Naive thymus-derived CD8-positive, alpha-beta T cell (primary cell): ENCODE measurements at places on chromosomes 5 and 9.

DNA sequence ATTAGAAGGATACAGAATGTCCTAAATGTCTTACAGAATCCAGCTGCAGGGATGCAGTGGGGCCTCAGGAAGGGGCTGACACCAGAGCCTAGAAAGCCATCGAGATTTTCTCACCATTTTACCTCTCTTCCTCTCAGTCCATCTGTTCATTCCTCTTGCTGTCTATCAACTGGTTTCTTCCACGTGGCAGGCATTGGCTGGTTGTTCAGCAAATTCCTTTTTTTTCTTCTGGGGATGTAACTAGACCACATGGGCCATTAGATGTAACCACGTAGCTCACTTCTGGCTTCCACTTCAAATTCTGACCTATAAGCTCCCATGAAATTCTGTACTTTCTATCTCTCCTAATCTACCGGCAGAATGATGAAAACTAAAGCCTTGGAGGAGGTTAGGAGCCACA is 93.6 kb upstream of the MTAP start:
- no peaks in the 10 kb centered on the region for H3K27me3 ChIP-seq
- no peaks in the 10 kb centered on the region for H3K36me3 ChIP-seq
- H3K4me3 ChIP-seq: no peak overlapping the region
- peaks cover 7% of the 10 kb centered on the region for H3K4me1 ChIP-seq
- no peak overlapping the region for H3K27ac ChIP-seq

- no peaks in the 10 kb centered on the region for H3K27me3 ChIP-seq
- H3K27ac ChIP-seq: no peak overlapping the region
- H3K36me3 ChIP-seq: peaks cover 5% of the 10 kb centered on the region
Measured at GRCh38 chr9:112858625-112859147, 32.0 kb downstream of the SLC46A2 start.

- H3K4me3 ChIP-seq: no peak overlapping the region
- no peaks in the 10 kb centered on the region for H3K4me1 ChIP-seq
- no peak overlapping the region for H3K27ac ChIP-seq
- no peaks in the 10 kb centered on the region for H3K36me3 ChIP-seq
- no peak for DNase-seq
Measured at GRCh38 chr5:173341961-173342430, 13.8 kb upstream of the STC2 start.

DNA sequence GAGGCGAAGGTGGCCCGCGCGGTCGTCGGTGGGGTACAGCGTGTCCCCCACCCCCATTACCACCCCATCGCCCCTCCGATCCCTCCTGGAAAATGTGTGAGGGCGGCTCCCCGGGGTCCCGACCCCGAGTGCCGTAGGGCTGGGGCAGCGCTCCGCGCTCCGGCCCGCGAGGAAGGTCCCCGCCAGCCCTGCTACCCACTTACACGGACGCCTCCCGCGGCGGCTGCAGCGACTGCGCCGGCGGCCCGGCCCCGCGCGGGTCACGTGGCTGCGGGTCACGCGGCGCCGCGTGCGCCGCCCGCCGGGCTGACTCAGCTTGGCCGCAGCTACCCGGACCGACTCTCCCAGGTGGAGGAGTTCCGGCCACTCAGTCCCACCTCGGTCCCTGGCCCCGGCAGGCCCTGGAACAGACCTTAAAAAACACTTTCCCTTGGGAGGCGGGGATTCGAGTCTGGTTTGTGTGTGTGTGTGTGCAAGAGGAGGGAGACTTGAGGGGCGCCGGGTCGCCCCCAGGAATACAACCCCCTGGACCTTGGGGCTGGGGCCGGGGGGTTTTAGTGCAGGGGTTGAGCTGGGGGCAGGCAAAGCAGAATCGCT is at the start of gene GNPDA1:
TSS of gene GNPDA1 (minus strand) at position 236 of the 597 bp plus-strand sequence. CDS start 992 bp downstream, outside the sequence.
- no peaks in the 10 kb centered on the region for H3K27me3 ChIP-seq
- DNase-seq: peak; percentile 70
- peaks cover 3% of the 10 kb centered on the region for H3K36me3 ChIP-seq
- peaks cover 64% of the 10 kb centered on the region for H3K4me1 ChIP-seq

GRCh38 chr5:80921026-80921425 is 39.1 kb upstream of the RASGRF2 start:
- DNase-seq: no peak
- no peak overlapping the region for H3K4me3 ChIP-seq
- no peaks in the 10 kb centered on the region for H3K27me3 ChIP-seq
- H3K36me3 ChIP-seq: peaks cover 7% of the 10 kb centered on the region

DNA sequence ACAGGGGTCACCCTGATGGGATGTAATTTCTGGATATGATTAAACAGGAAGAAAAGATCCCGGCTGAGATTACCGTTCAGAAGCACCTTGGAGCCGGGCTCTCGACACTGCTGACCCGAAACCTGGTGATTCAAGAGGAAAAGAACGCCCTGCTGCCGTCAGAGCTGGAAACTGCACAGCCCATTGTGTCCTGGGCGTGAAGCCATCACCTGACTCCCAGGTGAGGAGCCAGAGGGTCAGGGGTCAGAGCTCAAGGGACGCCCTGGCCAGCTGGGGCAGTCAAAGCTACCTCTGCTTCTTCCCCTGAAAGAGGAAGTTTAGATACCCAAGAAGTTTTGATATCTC is 17.8 kb upstream of the SLC12A7 start:
- H3K36me3 ChIP-seq: no peaks in the 10 kb centered on the region
- no peak overlapping the region for H3K4me3 ChIP-seq
- H3K27ac ChIP-seq: no peak overlapping the region
- peaks cover 14% of the 10 kb centered on the region for H3K4me1 ChIP-seq
- DNase-seq: no peak

DNA sequence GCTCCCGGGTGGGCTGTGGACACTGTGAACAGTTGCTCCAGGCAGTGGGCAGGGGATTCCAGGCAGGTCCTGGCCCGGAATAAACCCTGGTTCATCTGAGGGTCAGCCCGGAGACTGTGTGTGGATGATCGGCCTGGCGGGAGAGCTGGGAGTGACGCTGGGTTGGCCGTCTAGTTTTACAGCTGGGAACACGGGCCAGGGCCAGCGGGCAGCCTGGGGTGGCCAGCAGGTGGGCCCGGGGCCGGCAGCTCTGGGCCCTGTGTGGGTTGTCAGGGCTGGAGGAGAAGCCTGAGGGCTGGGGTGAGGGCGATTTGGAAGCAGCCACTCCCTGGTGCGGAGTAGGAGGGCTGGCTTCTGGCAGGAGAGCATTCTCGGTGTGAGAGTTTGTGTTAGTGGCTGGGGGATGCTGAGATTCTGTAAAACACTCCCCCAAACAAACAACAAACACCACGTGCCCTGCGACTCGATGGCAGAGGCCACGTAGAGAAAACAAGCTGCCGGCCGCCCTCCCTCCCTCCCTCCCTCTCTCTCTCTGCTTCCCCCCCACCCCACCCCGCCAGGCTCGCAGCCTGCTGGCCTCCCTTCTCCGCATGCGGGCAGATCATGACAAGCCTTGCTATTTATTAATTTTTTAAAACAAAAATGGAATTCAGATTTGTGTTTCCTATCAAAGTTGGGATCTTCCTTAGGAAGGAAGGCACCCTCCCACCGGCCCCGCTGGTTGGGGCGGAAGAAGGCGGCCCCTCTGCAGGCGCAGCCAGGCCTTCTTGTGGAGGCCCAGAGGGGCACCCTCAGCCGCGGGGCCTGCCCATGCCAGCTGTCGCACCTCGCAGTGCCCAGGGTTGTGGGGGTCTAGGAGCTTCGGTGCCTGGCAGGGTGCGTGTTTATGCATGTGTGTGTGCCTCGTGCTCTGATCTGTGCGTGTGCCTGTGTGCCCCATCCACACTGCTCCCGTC is 49.5 kb downstream of the RXRA start:
- H3K4me1 ChIP-seq: peaks cover 25% of the 10 kb centered on the region
- no peaks in the 10 kb centered on the region for H3K36me3 ChIP-seq
- no peaks in the 10 kb centered on the region for H3K27me3 ChIP-seq
- no peak for DNase-seq
- H3K27ac ChIP-seq: peak overlapping the region; percentile 7
- H3K4me3 ChIP-seq: peak overlapping the region; percentile 63

DNA sequence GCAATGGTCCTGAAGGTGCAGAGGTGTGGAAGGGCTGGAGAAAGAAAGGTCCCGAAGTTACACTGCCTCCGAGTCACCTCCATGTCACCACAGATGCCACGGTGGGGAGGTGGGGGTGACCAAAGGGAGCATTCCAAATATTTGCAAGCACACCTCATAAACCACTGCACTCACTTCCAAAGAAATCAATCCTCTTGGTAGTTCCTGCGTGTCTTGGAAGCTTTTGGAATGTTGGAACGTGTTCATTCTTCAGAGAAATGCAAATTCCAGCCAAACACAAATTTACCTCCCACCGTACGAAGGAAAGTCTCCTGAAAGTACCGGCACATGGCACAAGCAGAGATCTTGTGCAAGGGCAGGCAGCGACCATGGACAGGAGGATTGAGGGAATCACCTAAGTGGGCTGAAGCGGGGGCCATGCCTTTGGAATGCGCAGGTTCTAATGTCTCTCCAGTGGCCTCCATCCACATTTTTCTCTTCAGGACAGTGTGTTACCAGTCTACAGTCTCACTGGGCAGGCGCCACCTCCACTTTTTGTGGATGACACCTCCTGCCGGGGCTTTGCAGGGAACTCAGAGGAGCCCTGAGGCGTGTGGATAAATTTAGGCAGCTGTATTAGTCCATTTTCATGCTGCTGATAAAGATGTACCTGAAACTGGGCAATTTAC is 54.0 kb downstream of the NSUN2 start:
- no peak overlapping the region for H3K4me3 ChIP-seq
- DNase-seq: no peak
- peaks cover 14% of the 10 kb centered on the region for H3K27me3 ChIP-seq

- H3K27me3 ChIP-seq: no peaks in the 10 kb centered on the region
- DNase-seq: no peak
- H3K4me3 ChIP-seq: no peak overlapping the region
- H3K36me3 ChIP-seq: peaks cover 5% of the 10 kb centered on the region
- H3K27ac ChIP-seq: no peak overlapping the region
Measured at GRCh38 chr5:14771189-14771588, 100.4 kb downstream of the ANKH start.

DNA sequence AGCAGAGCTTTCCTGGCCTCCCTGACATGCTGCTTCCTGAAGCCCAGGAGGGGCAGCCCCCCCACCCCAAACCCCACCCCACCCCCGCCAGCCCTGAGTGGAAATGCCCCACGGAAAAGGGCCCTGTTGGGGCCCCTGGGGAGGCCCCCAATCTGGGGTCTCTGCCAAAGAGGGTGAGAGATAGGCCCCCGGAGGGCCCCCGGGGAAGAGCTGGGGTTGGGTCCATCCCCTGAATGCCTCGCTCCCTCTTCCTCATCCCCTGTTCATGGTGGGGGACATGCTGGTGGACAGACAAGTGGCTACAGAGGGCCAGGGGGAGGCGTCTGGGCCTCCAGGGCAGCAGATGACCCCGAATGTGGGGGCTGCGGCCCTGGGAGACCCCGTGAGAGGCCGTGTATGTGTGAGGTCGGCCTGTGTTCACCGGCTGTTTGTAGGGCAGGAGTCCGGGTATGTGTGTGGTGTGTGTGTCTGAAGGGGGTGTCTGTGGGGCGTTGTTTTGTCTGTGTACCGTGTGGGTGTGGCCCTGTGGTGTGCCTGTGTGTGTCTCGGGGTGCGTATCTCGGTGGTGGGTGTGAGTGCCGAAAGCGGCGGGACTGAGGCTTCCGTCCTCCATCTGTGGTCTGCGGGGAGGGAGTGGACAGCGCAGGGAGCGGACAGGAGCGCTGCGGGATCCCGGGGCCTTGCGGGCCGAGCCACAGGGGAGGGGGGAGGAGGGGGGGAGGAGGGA is 11.3 kb downstream of the C9orf50 start:
- no peaks in the 10 kb centered on the region for H3K27me3 ChIP-seq
- peak overlapping the region; percentile 97 for H3K27ac ChIP-seq
- DNase-seq: peak; percentile 63
- peak overlapping the region; percentile 93 for H3K4me3 ChIP-seq
- no peaks in the 10 kb centered on the region for H3K36me3 ChIP-seq

- H3K4me3 ChIP-seq: peak overlapping the region; percentile 82
- H3K27ac ChIP-seq: peak overlapping the region; percentile 98
- no peaks in the 10 kb centered on the region for H3K36me3 ChIP-seq
- no peaks in the 10 kb centered on the region for H3K27me3 ChIP-seq
- no peak for DNase-seq
Measured at GRCh38 chr5:138458384-138458783, 6.9 kb upstream of the EGR1 start.

- DNase-seq: no peak
- peaks cover 4% of the 10 kb centered on the region for H3K4me1 ChIP-seq
- no peaks in the 10 kb centered on the region for H3K36me3 ChIP-seq
- no peaks in the 10 kb centered on the region for H3K27me3 ChIP-seq
Measured at GRCh38 chr9:116550696-116551436, 136.2 kb upstream of the TRIM32 start.
